CD4-positive, alpha-beta T cell treated with Interleukin-6 at 100 ng/mL for 8 hours (primary cell): ENCODE measurements at places on chromosomes 2 and 18.

- no peak for DNase-seq
These were observed 132.7 kb upstream of the EPC2 start for GRCh38 chr2:148511883-148512282.

GRCh38 chr2:172539767-172540166 is 16.1 kb upstream of the PDK1 start:
- DNase-seq, result no peak

DNA sequence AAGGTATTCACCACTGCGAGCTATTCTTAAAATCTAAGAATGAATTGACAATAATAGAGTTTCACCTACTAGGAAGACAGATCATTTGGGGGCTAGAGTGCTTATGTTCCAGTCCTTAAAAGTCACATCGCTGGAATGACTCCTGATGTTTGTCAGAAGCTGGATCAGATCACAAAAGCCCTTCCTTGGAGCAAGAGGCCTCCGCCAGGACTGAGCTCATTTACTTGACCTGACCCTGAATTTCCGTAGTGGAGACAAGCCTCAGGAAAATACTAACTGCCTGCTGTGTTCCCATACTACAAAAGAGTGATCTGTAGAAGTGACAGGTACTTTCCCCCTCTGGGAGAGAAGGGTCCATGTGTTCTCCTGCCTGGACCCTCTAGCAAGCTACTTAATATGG is 483.9 kb downstream of the DPP10 start:
- no peak for DNase-seq

DNA sequence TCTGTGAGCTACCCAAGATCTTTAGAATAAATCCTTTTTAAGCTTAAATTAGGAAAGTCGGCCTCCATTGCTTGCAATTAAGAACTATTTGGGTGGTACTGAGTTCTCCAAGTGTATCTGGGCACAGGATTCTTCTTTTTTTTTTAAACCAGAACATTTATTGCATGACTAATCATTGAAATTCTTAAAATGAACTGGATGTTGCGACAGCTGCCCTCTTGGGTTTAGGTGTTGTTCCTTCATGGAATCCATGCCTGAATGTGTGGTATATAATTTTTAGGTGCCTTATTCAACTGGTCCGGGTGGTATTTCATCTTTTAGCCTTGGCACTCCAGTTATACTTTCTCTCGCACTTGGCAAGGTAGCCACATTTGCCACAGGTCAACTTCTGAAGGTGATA is 14.5 kb upstream of the KCNK3 start:
- no peak for DNase-seq

DNA sequence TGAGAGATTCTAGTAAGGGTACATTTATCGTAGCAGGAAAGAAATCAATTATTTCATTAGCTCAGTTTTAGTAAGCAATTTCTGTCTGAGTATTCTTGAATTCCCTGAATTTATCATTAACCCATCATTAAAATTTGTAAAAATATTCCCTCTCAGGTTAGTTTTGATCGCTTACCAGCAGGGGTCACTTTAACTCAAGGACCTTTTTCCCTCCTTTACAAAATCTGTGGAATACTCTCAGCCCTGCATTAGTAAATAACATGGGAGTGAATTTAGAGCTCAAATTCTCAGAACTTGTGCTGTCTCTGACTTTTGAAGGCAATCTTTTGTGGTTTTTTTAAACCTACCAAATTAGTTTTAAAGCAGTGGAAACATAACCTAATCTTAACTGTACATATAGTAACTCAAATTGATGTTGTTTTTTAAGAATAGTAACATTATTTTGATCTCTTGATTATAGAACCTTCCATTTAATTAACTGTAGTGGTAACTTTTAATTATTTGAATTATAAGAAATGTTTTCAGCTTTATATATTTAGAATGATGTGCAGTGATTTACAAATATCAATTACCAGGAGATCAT is 97.2 kb downstream of the AGPS start:
- no peak for DNase-seq

DNA sequence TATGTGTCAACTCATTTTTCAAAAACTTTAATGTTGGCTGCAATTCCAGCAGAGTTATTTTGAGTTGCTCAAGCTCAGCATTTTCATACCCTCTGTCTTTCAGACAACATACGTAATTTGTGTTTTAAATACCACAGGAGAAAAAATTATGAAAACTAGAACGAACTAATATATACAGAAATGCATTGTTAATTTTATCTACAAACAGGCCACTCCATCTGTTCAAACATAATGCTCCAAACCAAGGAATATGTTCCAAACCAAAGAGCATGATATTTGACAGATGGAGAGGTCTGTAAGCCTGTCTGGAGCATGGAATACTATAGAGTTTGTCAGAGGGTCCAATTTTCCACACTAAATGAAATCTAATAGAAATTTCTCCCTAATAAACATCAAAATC is 536.2 kb upstream of the FSIP2 start:
- DNase-seq, result no peak

DNA sequence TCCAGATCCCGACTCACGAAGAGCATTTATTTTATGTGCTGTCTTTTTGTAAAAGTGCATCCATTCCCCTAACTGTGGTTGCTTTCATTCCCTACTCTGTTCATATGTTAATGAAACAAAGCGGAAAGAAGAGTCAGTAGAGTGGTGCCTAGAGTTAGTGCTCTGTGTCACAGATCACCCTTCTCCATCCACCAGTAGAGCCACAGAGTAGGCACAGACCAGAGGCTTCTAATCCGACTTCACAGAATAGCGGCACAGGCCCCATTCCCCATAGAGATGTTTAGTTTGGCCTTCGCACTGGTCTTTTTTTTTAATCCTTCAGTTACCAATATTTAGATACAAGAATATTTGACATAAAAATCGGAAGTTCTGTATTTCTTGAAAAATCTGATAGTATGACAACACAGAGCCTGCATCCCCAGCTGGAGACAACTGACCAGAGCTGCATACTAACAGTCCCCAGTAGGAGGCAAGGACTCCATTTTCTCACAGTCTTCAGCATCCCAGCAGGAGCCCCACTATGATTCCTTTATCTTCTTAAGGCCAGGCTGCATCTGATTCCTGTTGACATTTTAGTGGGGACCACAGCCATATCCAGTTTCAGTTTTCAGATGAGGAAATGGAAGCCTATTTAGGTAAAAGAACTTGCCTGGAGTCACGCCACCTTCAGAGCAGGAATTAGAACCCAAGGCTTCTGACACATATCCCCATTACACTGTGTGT is 7.0 kb downstream of the G6PC2 start:
- no peak for DNase-seq

DNA sequence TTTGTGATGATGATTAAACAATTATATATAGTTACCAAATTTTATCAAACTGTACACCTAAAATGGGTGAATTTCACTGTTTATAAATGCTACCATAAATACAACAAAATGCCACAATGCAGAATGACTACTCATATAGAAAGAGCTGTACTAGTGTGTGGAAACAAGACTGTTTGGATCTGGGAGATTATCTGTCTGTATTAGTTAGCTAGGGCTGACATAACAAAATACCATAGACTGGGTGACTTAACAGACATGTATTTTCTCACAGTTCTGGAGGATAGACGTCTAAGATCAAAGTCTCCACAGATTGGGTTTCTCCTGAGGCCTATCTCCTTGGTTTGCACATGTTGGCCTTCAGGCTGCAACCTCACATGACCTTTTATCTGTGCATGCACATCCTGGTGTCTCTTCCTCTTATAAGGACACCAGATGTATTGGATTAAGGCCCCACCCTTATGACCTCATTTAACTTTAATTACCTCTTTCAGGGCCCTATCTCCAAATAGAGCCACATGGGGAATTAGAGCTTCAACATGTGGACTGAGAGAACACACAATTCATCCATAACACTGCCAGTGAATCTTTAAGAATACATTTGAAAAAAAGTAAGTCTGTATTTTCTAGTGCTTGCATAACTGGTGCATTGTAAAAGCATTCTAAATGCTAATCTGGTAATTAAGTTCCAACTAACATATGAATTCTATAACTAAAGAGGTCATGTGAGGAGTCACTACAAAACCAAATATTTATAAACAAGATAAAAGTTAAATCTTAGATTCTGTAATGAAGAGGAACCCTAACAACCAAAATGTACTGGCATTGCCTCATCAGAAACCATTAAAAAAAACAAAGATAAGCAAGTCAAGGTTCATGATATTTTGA is 699.6 kb downstream of the NYAP2 start:
- DNase-seq, result no peak

- DNase-seq, result no peak
These were observed 238.5 kb upstream of the RGPD4 start for GRCh38 chr2:107588181-107588580.

DNA sequence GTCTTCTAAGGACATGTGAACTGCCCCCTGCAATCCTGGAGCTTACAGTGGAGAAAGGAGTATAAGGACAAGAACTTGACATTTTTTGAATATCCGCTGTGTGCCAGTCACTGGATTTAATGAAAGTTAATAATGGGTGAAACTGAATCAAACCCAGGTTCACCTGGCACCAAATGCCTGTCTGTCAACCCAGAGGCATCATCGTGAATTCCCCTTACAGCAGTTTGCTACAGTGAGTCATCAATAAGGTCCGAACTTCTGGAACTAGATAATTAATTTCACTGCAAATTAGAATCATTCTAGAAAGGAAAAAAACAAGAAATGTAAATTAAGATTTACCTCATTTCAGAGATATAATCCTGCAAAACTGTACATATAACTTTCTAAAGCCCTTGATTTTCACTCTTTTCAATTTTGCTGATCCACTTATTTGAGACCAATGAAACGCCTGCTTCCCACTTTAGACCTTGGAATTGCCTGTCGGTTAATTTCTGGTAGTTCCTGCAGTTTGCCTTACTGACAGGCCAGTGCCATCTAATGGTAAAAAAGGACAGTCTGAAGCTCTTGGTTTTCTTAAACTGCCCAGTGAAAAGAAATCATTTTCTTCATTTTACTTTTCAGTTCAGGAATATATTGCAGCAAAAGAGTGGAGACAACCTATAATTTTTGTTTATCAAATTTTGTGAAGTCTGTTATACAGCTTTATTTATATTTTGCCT is 8.2 kb downstream of the DSG2 start:
- no peak for DNase-seq

DNA sequence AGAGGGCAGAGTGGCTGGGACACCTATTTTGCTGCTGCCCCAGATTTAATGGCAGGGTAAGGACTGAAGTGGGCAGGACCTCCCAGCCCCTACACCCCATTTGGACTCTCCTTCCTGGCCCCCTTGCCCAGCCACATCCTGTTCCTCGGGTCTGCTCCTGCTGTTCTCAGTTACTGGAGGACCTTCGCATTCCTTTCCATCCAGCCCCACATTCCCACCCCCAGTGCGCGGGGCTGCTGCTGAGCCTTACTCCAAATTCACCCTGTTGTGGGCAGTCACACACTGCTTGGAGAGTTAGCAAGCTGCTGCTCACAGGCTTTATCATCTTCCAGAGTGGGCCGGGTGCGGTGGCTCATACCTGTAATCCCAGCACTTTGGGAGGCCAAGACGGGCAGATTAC is 75.2 kb upstream of the SLC14A2 start:
- no peak for DNase-seq

DNA sequence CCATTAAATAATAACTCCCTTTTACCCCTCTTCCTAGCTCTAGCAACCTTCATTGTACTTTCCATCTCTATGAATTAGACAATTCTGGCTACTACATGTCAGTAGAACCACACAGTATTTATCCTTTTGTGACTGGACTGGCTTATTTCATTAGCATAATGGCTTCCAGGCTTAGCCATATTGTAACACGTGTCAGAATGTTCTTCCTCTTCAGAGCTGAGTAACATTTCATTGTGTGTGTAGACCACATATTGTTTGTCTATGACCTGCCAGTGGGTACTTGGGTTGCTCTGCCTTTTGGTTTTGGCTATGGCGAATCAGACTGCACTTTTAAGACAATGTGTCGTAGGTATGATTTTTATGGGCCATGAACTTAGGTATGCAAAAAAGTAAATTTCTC is 20.9 kb downstream of the TSN start:
- no peak for DNase-seq

GRCh38 chr2:226168496-226169160 is 631.0 kb downstream of the IRS1 start:
- DNase-seq, result no peak
